ENCODE measurements at places on chromosomes 2 and 18.
A peak's percentile ranks its signal among the peaks of the same experiment; 100 is the strongest.

DNA sequence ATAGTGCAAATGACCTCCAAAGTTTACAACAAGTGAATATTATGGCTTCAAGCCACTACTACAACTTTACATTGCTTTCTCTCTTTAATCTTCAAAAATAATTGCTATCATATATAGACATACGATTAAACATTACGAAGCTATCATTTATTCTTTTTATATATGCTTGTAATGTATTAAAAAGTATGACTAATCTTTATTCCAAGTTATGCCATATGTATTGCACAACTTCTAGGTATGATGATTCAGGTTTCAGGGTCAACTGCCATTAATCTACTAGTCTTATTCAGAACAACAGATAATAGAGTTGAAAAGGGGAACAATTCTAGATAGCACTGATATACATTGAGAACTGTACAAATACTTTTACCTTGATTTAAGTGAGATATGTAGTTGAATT lies 506.2 kb upstream of the TMEFF2 start:
- no peak for DNase-seq

- DNase-seq = no peak
These were observed 233.4 kb downstream of the NDUFA10 start for GRCh38 chr2:239791526-239792404.

GRCh38 chr18:3892152-3892551 lies 442.2 kb downstream of the TGIF1 start:
- DNase-seq = no peak

DNA sequence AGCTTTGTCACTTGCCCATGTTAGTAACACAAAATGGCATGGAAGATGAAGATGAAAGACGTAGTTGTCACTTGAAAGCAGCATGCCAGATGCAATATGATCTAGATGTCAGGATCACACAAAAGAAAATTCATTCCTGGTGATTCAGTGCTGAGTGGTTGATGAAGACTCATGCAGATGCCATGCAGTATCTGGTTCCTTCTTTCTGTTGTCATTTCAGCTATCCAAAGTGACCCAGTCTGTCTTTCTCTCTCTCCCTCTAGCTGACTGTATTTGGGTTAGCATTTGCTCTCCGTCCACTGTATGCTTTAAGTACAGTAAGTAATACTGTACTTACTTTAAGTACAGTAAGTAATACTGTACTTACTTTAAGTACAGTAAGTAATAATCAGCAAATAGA lies 50.4 kb downstream of the TTN start:
- no peak for DNase-seq

- no peak for DNase-seq
These were observed 225.1 kb upstream of the SALL3 start for GRCh38 chr18:78754311-78755043.

- DNase-seq = no peak
These were observed 75.4 kb upstream of the ZEB2 start for GRCh38 chr2:144595279-144595678.

DNA sequence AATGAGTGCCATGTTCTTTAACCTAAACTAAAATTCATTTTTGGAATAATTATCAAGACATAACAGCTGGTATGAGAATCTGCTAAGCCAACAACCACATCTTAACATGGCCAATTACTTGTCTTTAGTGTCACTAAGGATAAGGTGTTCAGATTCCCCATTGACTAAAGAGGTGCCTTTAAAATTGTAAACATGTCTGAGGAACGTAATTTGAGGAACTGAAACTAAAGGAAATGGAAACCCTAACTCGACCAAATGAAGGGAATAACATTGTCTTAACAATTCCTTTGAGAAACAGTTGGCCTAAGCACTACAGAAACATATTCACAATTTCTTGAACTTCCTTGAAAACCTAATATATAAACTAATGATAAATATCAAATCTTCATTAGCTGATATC lies 355.4 kb upstream of the GULP1 start:
- DNase-seq = no peak

DNA sequence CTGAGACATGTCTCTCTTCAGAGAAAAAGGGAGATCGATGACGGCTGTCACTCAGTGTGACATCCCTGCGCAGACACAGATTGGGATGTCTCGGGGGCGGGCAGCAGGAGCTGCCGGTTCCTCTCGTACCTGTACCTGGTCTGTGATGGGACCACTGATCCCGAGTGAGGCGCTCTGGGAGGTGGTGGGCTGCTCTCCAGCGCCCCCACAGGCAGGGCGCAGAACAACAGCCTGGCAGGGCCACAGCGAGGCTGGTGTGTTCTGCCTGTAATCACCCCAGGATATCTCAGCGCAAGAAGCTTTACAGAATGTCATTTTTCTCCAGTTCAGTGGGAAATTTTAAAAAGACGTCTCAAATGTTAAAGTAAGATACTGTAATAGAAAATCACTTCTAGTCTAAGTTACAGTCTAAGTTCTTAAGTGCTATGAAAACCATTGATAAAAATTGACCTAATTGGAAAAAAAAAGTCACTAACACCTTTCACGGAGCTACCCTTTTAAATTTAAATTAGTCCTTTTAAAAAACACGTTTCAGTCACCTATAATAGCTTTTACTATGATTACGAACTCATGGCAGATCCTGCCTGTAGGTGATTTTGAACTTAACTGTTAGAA lies 189.8 kb downstream of the SNTG2 start:
- DNase-seq = peak; percentile 9

GRCh38 chr2:207385903-207386302 lies 143.9 kb upstream of the CREB1 start:
- no peak for DNase-seq

DNA sequence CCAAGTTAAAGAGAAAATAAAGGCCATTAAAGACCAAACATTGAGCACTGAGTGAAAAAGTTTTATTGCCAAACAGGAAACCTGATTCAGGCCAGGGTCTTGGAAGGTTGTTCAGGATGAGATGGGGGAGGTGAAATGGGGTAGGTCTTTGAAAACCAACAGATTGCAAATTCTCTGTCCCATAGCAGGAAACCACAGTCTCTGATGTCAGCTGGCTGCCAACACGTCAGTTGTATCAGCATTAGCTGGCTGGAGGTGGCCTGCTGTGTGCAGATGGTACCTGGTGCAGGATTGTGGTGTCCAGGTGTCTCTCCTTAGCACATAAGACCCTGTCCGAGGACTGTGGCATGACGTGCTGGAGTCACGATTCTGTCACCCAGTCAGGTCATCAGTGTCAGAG lies 106.3 kb downstream of the MSH2 start:
- DNase-seq = no peak

DNA sequence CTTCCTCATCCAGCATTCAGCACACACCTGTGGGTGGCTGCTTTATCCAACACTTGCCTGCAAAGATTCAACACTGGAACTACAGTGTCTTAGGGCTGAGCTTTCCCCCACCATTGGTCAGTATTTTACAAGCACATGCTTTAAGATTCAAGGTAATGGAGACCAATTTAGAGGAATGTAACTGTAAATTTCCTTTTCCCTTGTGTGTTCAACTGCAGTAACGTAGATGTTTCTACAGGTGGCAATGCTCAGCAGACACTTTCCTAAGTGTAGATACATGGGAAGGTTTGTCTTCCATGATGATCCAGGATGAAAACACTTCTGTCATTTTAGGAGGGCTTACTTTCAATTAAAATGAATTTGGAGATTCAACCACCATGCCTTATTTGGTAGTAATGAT lies 143.6 kb upstream of the PXDN start:
- DNase-seq = no peak

DNA sequence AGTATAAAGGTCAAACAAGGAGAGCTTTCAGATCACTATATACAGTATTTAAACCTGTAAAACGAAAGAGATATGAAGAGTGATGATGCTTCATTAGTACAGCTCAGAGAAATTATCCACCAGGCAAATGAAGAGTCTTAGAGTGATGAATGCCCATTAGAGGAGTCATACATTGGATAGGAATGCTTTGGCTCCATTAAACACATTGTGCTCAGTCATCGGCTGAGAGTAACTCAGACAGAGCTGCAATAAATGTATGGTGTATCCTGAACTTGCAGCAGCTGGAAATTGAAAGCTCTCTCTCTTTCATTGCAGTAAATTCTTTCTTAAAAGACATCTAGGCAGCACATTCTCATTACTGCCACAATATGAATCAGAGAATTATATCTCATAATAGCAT lies 340.8 kb upstream of the SPHKAP start:
- DNase-seq = no peak

- DNase-seq = peak; percentile 6
These were observed 14.6 kb upstream of the ITGAV start for GRCh38 chr2:186575302-186575701.

DNA sequence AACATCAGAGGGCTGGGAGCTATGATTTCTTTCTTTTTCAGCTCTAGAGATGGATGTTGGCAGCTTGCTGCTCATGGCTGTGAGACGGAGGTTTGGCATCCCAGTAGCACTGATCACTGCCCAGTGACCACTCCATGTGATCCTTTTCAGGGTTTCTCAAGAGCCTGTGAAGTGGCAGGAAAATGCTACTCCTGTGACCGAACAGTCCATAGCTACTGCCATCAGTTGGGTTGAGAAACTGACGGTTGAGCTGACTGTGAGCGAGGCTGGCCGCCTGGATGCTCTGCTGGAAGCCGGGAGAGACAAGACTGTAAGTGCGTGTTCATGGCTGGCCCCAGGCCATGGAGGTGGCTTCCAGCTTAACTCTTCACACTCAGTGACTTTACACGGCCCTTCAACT lies 34.2 kb downstream of the VWA3B start:
- DNase-seq = no peak

DNA sequence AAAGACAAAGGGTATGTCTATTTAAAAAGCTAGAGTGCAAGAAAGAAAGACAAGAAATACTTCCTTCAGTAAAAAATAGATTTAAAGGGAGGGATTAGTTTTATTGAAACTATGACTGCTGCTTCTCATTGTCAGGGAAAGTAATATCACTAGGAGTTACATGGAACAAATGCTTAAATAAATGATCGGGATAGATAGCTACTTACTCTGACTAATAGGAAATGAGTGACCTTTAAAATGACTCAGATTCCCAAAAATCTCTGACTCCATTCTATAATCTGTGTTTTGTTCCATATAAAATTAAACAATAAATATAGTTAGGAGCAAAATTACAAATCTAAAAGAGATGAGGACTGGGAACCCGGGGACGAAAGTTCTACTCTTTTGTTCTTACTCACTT lies 669.3 kb downstream of the NR4A2 start:
- DNase-seq = no peak

DNA sequence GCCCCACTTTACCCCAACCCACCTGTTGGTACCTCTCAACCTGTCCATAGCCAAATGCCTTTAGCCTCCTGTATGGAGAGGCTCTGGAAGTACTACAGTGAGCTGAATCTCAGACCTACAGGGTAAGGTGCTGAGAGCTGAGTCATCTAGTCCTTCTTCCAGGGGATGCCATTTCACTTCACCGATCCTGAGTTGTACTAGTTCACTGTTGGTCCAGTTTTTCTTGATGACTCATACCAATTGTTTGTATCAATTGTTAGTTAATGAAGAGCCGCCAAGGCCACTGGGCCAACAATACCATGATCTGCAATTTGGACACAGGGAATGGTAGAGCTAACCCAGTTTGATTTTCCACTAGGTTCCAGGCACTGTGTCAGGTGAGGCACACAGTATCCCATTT lies 257.0 kb downstream of the CLIP4 start:
- no peak for DNase-seq

- DNase-seq = no peak
These were observed 8.1 kb upstream of the CCDC74B start for GRCh38 chr2:130152816-130153595.

GRCh38 chr2:151623631-151624030 lies 110.6 kb downstream of the NEB start:
- DNase-seq = no peak

DNA sequence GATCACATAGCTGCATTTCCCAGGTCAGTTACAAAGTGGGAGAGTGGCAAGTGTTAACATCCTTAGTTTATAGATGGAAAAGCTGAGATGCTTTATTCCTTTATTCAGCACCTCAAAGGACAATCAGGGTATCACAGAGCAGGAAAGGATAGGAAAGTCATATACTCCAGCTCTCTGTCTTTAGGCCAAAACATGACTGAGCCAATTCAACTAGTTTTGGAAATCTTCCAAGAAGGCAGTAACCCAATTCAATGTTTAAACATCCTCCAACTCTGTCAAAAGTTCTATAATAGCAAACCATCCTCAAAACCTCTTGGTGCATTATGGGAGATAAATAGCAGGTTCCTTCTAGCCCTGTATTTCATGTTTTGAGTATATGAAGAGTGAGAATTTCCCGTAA lies 25.2 kb downstream of the CASP8 start:
- no peak for DNase-seq

GRCh38 chr2:125259451-125259850 lies 1234.4 kb downstream of the CNTNAP5 start:
- DNase-seq = no peak

GRCh38 chr2:127623388-127624319 lies 22.3 kb upstream of the GPR17 start:
- DNase-seq = no peak

DNA sequence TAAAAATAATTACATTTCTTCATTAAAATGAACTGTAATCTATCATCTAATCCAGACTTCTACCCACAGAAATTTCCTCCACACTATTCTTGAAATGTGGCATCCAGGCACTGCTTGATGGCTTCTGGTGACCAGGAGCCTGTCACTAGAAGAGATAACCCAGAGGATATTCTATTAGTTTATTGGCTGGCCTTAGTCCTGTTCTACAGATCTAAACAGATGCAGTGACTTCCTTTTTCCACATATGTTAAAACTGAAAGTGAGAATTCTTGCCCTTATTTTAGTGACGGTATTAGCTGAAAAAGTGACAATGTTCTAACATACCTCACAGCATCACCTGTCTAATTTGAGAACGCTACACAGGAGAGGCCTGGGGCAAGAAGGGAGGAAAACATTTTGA lies 775.4 kb downstream of the TSN start:
- no peak for DNase-seq

DNA sequence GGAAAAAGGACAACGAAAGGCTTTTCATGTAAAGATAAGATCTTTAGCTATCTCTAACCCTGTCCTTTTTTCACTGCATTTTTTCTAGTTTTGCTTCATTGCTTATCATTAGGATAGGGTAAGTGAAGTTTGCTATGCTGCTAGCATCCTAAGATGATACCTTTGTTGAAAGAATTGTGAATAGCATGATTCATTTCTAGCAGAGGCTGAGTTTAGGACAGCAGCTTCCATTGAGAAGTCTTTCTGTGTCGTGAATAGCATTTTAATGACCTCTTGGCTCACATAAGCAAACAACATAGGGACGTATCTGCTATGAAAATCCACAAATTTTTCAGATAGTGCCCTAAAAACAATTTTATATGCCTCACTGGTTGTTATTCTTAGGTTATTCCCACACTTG lies 36.4 kb upstream of the GAREM2 start:
- DNase-seq = no peak

All from activated CD4-positive, alpha-beta T cell treated with anti-CD3 and anti-CD28 coated beads for 4 hours (primary cell).